Astrocyte (in vitro differentiated cells and primary cell): ENCODE measurements at places on chromosomes 13 and 19. TPM values are rescaled to one million over a fixed set of nuclear protein-coding genes. Genes with fewer than 3 reads are reported as not detected.

DNA sequence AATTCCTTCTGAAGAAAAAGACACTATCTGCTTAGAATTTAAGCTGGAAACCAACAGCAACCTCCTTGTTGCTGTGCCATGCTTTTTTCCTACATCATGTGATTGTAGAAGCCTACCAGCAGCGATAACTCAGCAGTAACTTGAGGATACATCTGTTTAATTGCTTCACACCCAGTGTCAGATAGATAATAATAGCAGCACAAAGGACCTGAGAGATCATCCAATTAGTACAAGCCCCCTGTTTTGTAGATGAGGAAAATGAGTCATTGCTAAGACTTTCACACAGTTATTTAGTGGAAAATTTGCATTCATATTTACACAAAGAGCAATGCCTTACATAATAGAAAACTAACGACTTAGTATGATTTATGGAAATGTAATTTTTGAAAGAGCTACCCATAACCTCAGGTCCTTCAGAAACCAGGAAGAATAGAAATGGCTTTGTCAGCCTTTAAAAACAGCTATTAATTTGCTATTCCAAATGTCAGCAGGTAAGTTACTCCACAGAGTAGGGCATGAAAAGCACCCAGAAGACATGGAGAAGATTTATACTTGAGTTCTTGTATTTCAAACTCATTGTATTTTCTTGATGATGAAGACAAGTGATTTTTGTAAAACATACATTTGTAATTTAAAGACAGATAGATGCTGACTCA lies 93.7 kb upstream of the SGCG start:
- H3K4me1 ChIP-seq = no peaks in the 10 kb centered on the region
- H3K27me3 ChIP-seq = no peaks in the 10 kb centered on the region
- no peak for DNase-seq

GRCh38 chr13:26459276-26460131 lies 98.0 kb upstream of the WASF3 start:
- H3K4me1 ChIP-seq = peaks cover 14% of the 10 kb centered on the region
- H3K27ac ChIP-seq = peak overlapping the region; percentile 61
- H3K36me3 ChIP-seq = no peaks in the 10 kb centered on the region
- DNase-seq = no peak
- H3K4me3 ChIP-seq = no peak overlapping the region

The NCAN gene
- 0.14 TPM in 1 of 2 replicates, not detected in the other for total RNA-seq

The TNFSF11 gene
- not detected in 2 replicates for total RNA-seq

The NRTN gene
- 0.62 and 0.66 TPM in 2 replicates for total RNA-seq

DNA sequence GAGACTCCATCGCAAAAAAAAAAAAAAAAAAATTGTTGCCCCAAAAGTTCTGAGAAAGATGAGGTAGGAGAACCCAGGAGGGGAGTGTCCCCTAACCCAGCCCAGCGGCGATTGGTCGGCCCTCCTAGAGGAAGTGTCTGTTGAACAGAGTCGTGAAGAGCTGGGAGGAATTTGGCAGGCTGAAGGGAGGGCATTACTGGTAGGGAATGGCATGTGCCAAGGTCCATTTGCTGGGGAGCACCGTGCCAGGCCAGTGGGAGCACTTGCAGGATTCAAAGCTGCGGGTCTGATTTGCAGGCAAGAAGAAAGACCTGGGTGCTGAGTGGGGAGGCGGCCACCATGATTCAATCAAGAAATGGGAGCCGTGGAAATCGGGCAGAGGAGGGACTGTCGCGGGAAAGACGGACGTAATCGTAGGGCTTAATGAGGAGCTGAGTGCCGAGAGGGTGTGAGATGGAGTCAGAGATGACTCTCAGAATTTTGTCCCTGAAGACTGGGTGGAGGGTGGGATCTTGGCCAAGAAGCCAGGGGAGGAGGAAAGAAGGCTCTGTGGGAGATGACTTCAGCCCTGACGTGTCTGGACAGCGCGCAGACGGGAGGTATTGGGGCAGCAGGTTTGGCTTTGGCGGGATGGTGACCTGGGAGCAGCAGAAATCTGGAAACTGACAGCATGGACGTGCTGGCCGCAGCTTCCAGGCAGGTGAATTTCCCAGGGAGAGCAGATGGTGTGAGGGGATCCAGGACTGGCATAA lies 15.4 kb downstream of the CERS4 start:
- no peaks in the 10 kb centered on the region for H3K27me3 ChIP-seq
- no peak for DNase-seq
- no peaks in the 10 kb centered on the region for H3K4me1 ChIP-seq
- no peaks in the 10 kb centered on the region for H3K36me3 ChIP-seq
- no peak overlapping the region for H3K4me3 ChIP-seq

- H3K4me1 ChIP-seq = peaks cover 6% of the 10 kb centered on the region
- H3K4me3 ChIP-seq = no peak overlapping the region
- no peak overlapping the region for H3K27ac ChIP-seq
- no peak for DNase-seq
- no peaks in the 10 kb centered on the region for H3K36me3 ChIP-seq
- peaks cover 16% of the 10 kb centered on the region for H3K27me3 ChIP-seq
Observed at GRCh38 chr13:112695121-112695520, 5.3 kb downstream of the ATP11A start.

DNA sequence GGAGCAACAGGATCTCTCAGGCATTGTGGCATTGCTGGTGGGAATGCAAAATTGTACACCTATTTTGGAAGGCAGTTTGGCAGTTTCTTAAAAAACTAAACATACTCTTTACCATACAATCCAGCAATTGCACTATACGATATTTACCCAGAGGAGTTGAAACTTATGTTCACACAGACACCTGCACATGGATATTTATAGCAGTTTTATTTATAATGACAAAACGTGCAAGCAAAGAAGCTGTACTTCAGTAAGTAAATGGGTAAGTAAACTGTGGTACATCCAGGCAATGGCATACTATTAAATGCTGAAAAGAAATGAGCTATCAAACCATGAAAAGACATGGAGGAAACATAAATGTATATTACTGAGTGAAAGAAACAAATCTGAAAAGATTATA lies 71.6 kb upstream of the UBAC2 start:
- DNase-seq = no peak
- H3K4me1 ChIP-seq = peaks cover 14% of the 10 kb centered on the region

DNA sequence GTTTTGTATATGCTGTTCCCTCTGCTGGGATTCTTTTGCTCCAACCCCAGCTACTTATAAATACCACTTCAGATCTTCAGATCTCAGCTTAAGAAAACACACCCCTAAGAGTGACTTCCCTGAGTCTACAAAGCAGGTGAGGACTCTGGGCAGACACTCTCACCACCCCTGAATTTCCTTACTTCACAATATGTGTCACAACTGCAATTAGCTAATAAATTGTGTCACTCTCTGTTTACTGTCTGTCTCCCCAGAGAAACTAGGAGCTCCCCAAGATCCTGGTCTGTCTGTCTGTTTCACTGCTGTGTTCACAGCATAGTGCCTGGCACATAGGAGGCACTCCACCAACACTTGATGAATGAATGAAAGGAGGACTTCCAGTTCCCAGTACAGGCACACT lies 14.4 kb downstream of the CEBPA start:
- peaks cover 12% of the 10 kb centered on the region for H3K27me3 ChIP-seq
- H3K4me1 ChIP-seq = peaks cover 6% of the 10 kb centered on the region
- no peak for DNase-seq
- no peaks in the 10 kb centered on the region for H3K36me3 ChIP-seq

GRCh38 chr19:940591-941291 lies 14.9 kb downstream of the ARID3A start:
- H3K4me1 ChIP-seq = peaks cover 17% of the 10 kb centered on the region
- no peaks in the 10 kb centered on the region for H3K27me3 ChIP-seq
- H3K4me3 ChIP-seq = no peak overlapping the region

The DIAPH3 gene
- 16.0 and 19.0 TPM in 2 replicates for total RNA-seq

The FUT6 gene
- 0.09 TPM in 1 of 2 replicates, not detected in the other for total RNA-seq

The GTPBP3 gene
- 21.4 and 21.7 TPM in 2 replicates for total RNA-seq

DNA sequence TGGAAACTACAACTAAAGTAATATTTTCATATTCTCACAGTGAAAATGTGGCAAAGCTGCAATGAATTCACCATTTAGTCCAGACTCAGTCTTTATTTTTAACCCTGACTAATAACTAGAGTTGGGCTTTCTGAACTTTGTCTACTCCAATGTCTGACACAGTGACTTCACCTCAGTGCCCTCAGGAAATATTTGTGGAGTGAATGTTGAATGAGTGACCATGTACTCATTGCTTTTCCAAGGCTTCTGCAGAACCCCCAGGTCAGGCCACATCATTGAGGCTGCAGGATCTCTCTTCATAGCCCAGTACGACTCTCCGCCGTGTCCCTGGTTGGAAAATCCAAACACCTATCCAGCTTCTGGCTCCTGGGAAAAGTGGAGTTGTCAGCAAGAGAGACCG lies 1.8 kb downstream of the ZNF175 start:
- H3K27ac ChIP-seq = peak overlapping the region; percentile 76
- H3K4me1 ChIP-seq = peaks cover 15% of the 10 kb centered on the region
- H3K4me3 ChIP-seq = peak overlapping the region; percentile 77
- peak; percentile 63 for DNase-seq
- no peaks in the 10 kb centered on the region for H3K27me3 ChIP-seq

- no peaks in the 10 kb centered on the region for H3K36me3 ChIP-seq
- H3K4me3 ChIP-seq = no peak overlapping the region
- DNase-seq = no peak
- H3K27ac ChIP-seq = no peak overlapping the region
Observed at GRCh38 chr19:48591021-48591420, 15.5 kb upstream of the SPACA4 start.

GRCh38 chr19:51712461-51713081 lies 11.2 kb downstream of the HAS1 start:
- H3K4me3 ChIP-seq = no peak overlapping the region
- H3K36me3 ChIP-seq = peaks cover 3% of the 10 kb centered on the region
- H3K27me3 ChIP-seq = no peaks in the 10 kb centered on the region
- H3K27ac ChIP-seq = no peak overlapping the region
- DNase-seq = no peak
- no peaks in the 10 kb centered on the region for H3K4me1 ChIP-seq

GRCh38 chr19:51547397-51548212 lies 16.1 kb upstream of the SIGLEC6 start:
- DNase-seq = no peak
- no peak overlapping the region for H3K4me3 ChIP-seq
- no peaks in the 10 kb centered on the region for H3K4me1 ChIP-seq
- no peaks in the 10 kb centered on the region for H3K36me3 ChIP-seq
- H3K27me3 ChIP-seq = no peaks in the 10 kb centered on the region
- no peak overlapping the region for H3K27ac ChIP-seq

The MEIOSIN gene
- not detected in 2 replicates for total RNA-seq

The FFAR1 gene
- total RNA-seq = not detected in 2 replicates

DNA sequence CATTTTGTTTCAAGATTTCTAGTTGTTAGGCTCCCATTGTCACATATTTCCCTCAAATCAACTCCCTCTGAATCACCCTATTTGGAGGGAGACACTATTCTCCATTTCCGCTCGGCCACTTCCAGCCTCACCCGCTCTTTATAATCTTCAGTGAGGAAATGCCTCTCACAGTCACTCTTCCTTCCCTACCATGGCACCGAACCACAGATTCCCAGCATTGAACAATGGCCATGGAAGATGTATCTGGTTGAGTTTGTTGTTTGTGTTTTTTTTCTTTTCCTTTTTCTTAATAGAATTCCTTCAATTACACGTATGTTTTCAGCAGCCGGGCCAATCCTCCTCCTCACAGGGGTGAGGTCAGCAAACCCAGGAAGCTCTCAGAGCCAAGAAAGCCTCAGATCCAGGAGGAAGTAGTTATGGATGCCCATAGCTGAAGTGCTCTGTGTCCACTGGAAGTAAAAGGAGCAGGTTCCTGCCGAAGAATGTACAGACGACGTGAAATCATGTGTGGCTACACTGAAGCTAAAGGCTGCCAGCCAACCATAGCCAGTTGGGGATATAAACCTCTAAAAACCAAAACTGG lies 472.1 kb downstream of the FOXO1 start:
- H3K4me1 ChIP-seq = peaks cover 30% of the 10 kb centered on the region
- no peak overlapping the region for H3K4me3 ChIP-seq
- H3K36me3 ChIP-seq = no peaks in the 10 kb centered on the region
- no peak for DNase-seq

- H3K4me3 ChIP-seq = no peak overlapping the region
- peak; percentile 86 for DNase-seq
- peaks cover 3% of the 10 kb centered on the region for H3K27me3 ChIP-seq
- H3K36me3 ChIP-seq = no peaks in the 10 kb centered on the region
- H3K27ac ChIP-seq = peak overlapping the region; percentile 67
Observed at GRCh38 chr19:46288896-46289588, 7.8 kb upstream of the HIF3A start.

The LHFPL6 gene
- total RNA-seq = 29.5 and 31.4 TPM in 2 replicates

- H3K27me3 ChIP-seq = no peaks in the 10 kb centered on the region
- H3K4me1 ChIP-seq = peaks cover 15% of the 10 kb centered on the region
- peaks cover 45% of the 10 kb centered on the region for H3K36me3 ChIP-seq
Observed at GRCh38 chr19:45526143-45526542, 18.9 kb downstream of the VASP start.

DNA sequence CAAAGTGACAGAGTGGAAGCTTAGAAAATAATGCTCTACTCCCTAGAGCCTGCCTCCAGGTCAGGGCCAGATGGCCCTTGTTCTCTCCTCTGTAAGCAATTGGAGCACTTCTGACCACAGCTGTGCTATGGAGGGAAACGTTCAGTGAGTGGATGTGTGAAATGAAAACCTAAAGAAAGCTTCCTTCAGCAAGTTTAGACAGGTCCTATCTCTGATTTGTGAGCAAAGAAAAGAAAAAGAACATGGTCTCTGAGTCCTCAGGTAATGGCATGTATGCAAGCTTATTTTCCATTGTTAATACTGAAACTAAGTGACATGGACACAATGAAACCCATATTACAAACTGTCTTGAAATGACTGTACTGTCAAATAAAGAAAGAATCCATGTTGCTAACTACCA lies 1486.8 kb downstream of the EFNB2 start:
- no peaks in the 10 kb centered on the region for H3K36me3 ChIP-seq
- no peaks in the 10 kb centered on the region for H3K27me3 ChIP-seq
- H3K4me3 ChIP-seq = no peak overlapping the region
- no peaks in the 10 kb centered on the region for H3K4me1 ChIP-seq
- H3K27ac ChIP-seq = no peak overlapping the region
- DNase-seq = no peak

The B3GNT3 gene
- 0.36 TPM in 1 of 2 replicates, not detected in the other for total RNA-seq

The SLC17A7 gene
- 0.12 and 0.16 TPM in 2 replicates for total RNA-seq

The KCNJ14 gene
- 1.4 TPM in 2 replicates for total RNA-seq

GRCh38 chr13:26155568-26155967 lies 66.5 kb downstream of the RNF6 start:
- no peak for DNase-seq
- H3K4me1 ChIP-seq = no peaks in the 10 kb centered on the region
- H3K27ac ChIP-seq = no peak overlapping the region
- H3K27me3 ChIP-seq = no peaks in the 10 kb centered on the region

DNA sequence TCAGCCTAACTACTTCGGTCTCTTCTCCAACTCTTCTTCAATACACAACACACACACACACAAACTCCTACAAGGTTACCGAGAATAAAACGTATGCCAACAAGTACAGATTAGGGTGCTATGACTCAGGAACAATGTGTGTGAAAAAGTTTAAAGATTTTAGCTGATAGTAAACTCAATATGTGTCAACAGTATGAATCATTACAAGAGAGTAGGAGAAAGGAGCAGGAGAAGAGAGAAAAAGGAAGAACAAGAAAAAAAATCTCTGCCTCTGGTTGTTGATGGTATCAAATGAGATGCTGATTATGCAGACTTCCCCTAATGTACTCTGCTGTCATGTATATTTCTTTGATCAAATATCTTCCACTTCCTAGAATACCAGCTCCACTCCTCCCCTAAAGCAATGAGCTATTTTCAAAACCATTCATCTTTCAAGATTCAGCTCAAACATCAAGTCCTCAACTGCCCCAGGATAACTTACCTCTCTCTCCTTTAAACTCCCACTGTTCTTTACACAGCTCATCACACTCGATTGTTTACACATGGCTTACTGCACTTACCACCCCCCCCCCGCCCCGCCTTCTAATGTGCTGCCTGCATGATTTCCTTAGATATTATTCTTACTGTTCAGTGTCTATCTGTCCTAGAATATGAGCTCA lies 95.6 kb downstream of the FAM216B start:
- H3K4me3 ChIP-seq = no peak overlapping the region
- H3K27ac ChIP-seq = no peak overlapping the region
- H3K27me3 ChIP-seq = peaks cover 4% of the 10 kb centered on the region
- no peaks in the 10 kb centered on the region for H3K36me3 ChIP-seq
- no peaks in the 10 kb centered on the region for H3K4me1 ChIP-seq
- peak; percentile 72 for DNase-seq

The COX7A1 gene
- 0.64 TPM in 1 of 2 replicates, not detected in the other for total RNA-seq
